ENCODE measurements at places on chromosomes 4 and X. TPM values are rescaled to one million over a fixed set of nuclear protein-coding genes. Genes with fewer than 3 reads are reported as not detected.

MAGEC3 gene
- not detected for total RNA-seq

DNA sequence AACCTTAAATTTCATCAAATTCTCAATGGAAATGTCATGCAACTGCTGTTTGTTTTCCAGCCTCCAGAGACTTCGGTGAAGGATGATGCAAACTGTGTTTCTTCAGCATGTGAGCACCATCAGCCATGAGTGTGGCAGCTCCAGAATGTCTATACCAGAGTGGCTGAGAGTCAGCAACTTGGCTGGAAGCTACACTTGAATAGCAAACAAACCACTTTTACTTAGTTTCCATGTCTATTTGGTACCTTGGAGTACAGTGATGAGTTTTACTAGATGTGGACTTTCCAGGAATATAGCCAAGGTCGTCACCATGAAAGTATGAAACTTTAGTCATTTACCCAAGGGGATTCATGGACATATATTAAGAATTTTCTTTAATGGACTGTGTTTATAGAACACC lies 4.3 kb upstream of the IL21 start:
- DNase-seq, result no peak

GPM6B gene
- 2.3 TPM for total RNA-seq

DNA sequence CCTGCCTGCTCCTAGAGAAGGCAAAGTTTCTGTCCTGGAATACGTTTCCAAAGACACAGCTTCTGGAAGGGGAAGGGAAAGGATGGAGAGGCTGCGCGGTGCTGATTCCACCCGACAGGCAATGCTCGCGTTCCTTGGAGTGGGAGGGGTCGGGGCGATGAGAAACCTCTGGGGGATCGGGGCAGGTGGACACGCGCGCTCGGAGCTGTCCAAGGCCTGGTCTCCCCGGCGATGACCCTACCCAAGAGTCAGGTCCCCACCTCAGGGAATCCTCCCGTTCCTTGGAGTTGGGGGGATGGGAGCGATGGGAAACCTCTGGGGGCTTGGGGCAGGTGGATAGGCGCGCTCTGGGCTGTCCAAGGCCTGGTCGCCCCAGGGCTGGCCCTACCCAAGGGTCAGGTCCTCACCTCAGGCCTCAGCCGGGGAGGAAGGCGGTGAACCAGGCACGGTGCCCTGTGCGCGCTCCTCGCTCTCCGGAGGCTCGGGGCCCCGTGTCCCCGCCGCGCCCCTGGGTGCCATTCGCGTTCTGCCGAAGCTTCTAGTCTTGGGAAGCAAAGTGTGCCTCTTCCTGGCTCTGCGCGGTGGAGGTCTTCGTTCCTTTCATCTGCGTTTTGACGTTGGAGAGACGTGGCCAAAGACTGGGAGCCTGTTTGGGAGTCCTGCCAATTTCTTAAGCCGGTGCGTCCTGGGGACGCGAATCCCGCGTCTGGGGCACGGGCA lies 10.6 kb upstream of the SHOX start:
- DNase-seq, result peak; percentile 71

ZNF732 gene
- total RNA-seq, result 0.16 TPM

PASD1 gene
- total RNA-seq, result not detected

- no peak for DNase-seq
Measured at GRCh38 chrX:20294284-20294683, 27.6 kb upstream of the RPS6KA3 start.

DNA sequence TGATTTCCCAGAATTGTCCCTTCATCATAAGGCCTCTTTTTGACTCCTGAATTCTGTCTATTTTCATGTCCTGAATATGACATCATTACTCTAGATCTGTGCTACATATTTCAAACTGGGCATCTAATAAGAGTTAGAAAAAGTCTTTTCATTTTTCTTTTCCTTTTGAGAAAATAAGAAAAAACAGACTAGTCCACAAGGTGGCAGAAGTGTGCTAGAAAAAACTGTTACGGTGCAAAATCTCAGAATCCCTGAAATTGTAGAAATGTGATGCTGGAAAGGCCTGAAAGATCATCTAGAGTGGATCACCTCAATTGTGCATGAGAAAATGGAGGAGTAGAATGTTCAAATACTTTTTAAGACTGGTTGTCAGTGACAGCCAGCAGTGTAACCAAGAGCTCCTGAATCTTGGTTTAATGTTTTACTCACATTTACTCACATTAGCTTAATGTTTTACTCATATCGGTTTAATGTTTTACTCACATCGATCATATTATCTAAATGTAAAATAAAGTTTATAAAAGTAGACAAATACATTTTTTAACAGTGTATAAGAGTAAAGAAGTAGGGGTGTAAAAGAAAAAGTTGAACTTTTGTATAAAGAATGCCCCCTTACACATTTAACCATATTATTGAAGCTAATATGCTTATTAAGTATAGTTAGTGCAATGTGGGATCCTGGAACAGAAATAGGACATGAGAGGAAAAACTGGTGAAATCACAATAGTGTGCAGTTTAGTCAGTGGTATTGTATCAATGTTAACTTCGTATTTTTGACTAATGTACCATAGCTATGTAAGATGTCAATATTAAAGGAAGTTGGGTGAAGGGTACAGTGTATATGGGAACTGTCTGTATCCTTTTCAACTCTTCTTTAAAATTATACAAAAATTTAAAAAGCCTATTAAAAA lies 15.2 kb downstream of the ASB11 start:
- no peak for DNase-seq

- no peak for DNase-seq
Measured at GRCh38 chr4:64250061-64250460, 159.2 kb downstream of the TECRL start.

ARHGEF38 gene
- total RNA-seq, result not detected

GRCh38 chr4:36445480-36445879 lies 164.1 kb downstream of the DTHD1 start:
- DNase-seq, result no peak

DNA sequence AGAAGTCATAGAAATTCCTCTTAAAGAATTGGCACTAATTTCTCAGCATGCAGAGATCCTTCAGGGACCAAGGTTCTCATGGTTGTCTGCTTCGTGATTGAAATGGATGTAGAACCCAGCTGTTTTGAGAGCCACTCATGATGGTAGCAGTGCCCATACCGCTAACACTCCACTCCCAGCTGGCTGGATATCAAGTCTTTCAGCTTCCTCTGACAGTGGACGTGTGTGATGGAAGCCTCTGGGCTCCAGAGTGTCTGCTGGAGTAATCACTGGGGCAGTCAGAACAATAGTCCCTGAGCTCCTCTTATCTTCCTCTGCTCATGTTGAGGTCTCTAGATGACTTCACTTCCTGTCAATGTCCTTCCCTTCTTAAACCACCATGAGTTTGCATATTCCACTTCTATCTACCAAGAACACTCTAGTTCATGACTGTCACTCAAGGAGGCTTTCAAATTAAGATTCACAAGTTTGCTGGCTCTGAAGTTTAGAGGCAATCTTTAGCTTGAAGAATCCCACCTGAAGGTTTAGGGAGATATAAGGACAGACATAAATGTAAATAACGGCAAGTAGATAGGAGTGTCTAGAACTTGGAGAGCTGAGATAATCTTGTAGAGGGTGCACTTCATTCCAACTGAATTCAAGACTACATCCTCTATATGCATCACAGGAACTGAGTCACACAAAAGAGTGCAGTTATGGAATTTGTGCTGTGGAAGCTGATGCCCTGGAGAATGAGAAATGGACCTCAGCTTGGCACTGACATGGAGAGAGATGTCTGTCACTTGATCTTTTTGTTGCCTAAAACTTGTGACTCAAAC lies 64.5 kb upstream of the WDR1 start:
- no peak for DNase-seq

GRCh38 chrX:30875957-30876356 lies 13.1 kb downstream of the TAB3 start:
- no peak for DNase-seq

SLITRK4 gene
- 1.5 TPM for total RNA-seq

SPANXD gene
- total RNA-seq, result not detected

DNA sequence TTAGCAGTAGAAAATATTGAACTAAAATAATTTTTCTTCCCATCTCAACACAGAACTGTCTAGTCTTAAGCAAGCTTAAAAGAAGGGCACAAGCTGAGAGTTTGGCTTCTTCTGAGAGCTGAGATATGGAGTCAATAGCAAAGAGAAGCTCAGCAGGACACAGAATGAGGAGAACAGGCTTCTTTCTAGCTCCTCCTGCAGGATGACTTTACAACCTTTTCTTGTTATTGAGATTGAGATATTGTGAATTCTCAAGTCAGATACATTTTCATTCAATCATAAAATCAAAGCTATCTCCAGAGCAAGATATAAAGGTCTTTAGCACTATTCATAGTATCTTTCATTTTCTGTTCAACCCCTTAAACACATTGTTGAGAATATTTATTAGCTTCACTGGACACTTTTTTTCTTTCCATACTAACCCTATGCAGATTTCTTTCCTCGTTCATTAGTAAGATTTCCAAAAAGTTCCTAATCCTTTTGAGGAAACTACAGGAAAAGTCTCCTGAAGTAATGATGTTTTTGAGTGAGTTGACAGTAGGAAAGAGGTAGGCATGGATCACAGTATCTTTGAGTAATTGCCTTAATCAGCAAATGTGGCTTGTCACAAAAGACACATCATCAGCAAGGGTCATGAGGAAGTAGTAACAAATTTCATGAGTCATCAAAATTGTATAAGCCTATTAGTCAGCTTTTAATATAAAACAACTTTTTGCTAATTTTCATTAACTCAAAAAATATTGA lies 17.8 kb upstream of the CXCL3 start:
- DNase-seq, result no peak

DNA sequence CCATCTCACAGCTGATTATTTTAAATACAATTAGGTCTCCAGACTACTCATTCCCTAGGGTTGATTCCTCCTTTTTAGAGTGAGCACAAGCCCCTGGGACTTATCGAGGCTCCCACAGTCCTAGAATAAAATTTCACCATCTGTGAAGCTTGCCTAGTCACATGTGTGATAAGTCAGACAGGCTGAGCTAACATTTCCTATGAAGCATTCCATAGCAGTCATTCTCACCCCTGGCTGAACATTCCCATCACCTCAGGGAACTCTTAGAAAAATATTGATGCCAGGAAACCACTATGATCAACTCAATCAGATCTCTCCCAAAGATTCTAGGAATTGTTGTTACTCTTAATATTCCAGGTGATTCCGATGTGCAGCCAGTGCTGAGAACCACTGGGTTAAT lies 37.7 kb downstream of the ARHGEF9 start:
- DNase-seq, result no peak

- DNase-seq, result no peak
Measured at GRCh38 chrX:18620349-18620748, 51.6 kb downstream of the RS1 start.

GABRG1 gene
- total RNA-seq, result 0.16 TPM

GRCh38 chr4:75035321-75035720 lies 102.4 kb downstream of the PARM1 start:
- no peak for DNase-seq

- DNase-seq, result no peak
Measured at GRCh38 chr4:168716406-168717129, 219.7 kb downstream of the PALLD start.
